AG10803 (cell line): ENCODE measurements at places on chromosomes 5 and 9.
A peak's percentile ranks its signal among the peaks of the same experiment; 100 is the strongest.

DNA sequence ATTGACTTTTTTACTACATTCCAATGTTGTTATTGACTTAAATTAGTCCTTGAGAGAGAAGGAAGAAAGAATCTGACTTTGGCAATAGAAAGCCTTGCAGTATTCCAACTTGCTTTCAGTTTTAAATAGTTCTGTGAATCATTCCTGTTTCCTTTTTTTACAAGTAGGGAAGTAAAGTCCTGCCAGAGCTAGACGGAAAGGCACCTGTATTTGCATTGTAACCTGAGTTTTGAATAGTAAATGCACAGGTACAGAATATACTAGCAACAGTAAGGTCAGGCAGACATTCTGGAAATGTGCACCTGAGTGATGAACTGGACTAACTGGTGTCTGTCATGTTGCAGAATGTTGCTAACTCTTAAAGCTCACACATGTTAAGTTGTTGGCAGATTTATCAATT, 100.9 kb downstream of the PRKACG start:
- DNase-seq: no peak

DNA sequence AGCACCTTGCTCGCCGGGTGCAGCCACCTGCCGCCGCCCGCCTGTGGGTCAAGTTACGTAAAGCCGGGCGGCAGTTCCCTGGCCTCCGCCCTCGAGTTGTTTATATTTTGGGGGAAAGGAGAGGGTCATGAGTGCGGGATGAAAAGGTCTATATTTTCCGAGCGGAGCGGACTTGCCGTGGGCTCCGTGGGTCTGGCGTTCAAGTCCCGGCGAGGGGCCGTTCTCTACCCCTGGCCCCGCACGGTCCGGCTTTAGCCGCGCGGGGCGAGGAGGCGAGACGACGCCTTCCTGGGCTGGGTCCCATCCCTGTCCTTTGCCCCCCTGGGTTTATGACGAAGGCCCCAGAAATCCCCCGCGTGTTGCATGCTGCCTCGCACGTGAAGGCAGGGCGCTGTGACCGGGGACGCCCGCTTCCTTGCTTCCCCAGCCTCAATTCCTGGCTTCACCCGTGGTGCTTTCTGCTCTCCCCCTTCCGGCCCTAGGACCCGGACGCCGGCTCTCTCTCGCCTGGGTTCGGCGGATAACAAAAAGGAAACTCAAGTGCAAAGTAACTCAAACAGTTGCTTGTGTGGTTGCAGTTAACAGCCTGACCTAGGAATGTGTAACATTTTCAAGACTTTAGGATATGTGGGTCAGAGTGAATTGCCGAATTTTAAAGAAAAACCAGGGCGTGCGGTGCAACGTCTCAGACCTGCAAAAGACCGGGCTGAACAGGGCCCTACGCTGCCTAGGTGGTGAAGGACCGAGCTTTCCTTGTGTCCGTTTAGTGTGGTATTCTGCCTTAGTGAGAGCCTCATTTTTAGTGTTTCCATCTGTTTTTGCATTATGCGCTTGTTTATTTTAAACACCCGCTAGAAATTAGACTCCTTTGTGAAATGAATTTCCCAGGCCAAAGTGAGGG, 810 bp downstream of the VPS13A start:
- peak; percentile 24 for DNase-seq

- DNase-seq: no peak
These were observed 8.8 kb downstream of the ATP10B start for GRCh38 chr5:160843240-160843639.

GRCh38 chr5:54756796-54757402, 228.5 kb downstream of the ESM1 start:
- peak; percentile 16 for DNase-seq

DNA sequence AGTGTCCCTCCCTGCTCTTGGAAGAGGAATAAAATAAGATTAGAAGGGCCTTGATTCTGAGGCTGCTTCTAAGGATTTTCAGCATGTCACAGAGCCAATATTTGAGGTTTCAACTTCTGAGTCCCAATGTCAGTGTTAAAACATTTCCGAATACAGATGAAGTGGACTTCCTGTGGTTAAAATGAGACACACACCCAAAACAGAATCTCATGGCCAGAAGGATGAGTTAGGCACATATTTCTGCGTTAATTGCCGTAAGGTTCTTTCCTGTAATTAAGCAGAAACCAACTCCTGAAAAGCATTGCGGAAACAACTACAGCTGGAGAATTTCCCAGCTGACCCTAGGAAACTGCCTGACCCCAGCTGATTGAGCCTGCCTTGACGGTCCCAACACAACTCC, 10.4 kb upstream of the ZNF354B start:
- DNase-seq: no peak

DNA sequence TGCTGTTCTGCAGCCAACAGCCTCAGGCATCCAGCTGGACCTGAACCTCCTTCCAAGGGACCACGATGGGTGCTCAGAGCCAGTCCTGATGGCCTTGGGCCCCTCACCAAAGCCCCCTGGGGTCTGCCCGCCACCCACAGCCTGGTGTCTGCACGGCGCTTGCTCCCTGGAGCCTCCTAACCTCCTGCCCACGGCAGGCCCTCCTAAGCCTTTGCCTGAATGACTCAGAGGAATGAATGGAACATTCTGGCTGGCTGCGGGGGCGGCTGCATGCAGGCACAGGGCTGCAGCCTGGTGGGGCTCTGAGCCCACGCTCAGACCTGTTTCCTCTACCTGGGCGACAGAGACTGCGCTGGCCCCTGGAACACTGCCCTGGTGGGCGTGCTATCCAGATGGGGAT, 6.9 kb downstream of the SOHLH1 start:
- no peak for DNase-seq

- no peak for DNase-seq
These were observed 377.3 kb upstream of the MEF2C start for GRCh38 chr5:89260254-89260653.

DNA sequence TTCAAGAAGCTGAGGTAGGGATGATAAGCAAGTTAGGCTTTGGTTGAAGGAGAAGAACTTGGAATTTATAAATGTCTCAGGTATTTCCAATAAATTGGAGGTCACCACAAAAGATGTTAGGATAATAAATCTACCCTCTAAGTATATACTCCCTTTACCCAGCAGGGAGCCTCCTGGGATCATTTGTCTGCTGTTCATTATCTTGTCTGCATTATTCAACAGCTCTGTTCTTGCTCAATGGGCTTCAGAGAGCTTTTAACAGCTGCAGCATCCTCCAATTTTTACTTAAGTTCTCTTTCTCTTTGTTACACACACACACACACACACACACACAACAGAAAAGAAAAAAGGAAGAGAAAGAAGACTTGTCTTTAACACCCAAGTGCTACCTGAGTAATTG, 51.7 kb upstream of the VPS13A start:
- no peak for DNase-seq

- DNase-seq: no peak
These were observed 13.2 kb downstream of the DNAJC25 start for GRCh38 chr9:111644195-111644772.

DNA sequence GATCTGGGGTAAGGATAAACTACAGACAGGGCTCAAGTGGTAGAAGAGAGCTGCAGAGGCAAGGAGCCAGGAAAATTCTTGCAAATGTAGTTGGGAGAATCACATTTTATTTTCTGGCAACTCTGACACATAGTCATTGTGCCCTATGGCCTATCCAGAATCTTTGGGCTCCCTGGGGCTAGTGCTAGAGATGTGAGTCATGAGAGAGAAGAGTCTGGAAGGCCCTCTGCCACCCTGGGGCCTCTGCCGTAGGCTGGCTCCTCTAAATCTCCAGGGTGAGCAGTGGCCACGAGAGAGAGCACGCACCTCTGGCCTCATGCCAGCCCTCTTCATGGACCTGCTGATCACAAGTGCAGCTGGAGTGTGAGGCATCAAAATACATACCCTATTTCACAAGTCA, 74.3 kb upstream of the SSBP2 start:
- DNase-seq: peak; percentile 71

- DNase-seq: no peak
These were observed 54.7 kb downstream of the SLC38A9 start for GRCh38 chr5:55657443-55657842.

DNA sequence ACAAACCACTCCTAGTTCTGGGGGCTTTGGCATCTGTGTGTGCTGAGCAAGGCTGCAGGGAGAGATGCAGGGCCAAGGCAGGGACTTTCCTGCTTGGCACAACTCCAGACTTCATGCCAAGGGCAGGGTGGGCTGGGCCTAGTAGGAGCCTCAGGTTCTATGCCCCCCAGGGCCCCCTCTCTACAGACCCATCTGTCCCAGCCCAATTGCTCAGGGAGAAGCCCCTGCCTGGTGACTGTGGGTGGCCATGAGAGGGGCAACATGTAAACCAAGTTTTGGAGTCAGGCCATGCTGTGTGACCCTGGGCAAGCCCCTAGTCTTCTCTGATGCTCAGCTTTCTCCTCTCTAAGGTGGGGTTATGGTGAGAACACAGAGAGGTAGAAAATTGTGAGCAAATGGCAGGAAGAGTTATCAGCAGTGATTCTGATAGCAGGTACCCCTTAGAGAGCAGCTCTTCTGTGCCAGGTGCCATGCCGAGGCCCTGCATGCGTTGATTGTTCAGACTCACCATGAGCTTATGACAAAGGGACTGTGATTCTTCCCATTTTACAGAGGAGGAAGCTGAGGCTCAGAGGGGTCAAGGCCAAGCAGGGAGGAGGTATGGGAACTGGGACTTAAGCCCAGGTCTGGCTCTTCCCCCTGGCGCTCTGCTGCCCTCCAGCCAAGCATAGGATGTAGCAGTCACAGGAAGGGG, 5.2 kb downstream of the OLFML2A start:
- DNase-seq: no peak

- peak; percentile 20 for DNase-seq
These were observed 43.3 kb upstream of the ZNF622 start for GRCh38 chr5:16508730-16509531.

DNA sequence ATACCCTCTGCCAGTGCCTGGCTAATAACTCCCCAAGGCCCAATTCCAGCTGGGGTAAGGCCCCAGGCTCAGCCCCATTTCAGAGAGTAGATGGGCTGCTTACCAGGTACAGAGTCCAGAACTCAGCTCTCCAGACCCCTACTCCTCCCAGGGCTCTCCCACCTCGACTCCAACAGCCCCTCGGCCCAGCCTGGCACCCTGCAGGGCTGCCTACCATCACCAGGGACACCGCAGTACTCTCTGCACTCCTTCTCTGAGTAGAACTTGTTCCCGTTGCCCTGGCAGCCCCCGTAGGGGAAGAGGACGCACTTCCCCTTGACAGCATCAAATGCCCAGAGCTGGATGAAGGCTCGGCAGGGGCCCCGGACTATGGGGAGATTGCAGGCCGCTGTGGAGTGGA, 17.4 kb downstream of the AMBP start:
- DNase-seq: no peak

- DNase-seq: peak; percentile 67
These were observed 27.1 kb downstream of the ERAP1 start for GRCh38 chr5:96780626-96781025.

- peak; percentile 67 for DNase-seq
These were observed 96.5 kb upstream of the PITX1 start for GRCh38 chr5:135130261-135131215.

DNA sequence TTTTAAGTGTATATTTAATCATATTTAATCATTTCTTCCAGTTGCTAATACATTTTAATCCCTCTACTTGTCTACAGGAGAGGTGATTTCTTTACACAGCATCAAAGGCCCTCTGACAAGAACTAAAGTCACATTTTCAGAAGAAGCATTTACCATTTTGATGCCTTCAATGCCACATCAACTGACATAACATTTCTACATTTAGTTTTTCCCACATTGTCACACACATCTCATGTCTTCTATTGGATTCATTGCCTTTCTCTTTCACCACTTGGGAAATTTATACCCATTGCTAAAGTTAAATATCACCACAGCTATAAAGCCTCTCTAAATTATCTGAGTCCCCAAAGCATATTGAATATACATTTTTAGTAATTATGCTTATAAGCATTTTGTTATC, 1907.5 kb upstream of the CDH9 start:
- no peak for DNase-seq

DNA sequence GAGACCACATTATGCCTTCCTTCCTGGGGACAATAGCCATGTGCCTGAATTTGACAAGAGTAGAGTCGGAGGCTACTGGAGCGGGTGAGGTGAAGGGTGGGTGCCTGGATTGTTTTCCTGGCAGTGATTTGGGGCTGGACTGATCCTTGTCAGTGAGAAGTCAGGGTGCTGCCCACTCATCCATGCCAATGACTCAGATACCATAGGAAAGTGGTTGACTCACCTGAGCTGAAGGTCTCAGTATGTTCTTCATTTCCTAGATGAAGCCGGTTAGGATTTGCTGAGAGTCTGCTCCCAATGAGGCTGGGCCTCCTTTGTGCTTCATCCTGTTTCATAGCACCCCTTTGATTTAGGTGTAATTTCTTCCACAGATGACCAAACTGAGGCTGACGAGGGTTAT, 366.0 kb downstream of the KDM4C start:
- no peak for DNase-seq

GRCh38 chr5:59829386-59829785, 64.1 kb downstream of the PDE4D start:
- DNase-seq: peak; percentile 85

DNA sequence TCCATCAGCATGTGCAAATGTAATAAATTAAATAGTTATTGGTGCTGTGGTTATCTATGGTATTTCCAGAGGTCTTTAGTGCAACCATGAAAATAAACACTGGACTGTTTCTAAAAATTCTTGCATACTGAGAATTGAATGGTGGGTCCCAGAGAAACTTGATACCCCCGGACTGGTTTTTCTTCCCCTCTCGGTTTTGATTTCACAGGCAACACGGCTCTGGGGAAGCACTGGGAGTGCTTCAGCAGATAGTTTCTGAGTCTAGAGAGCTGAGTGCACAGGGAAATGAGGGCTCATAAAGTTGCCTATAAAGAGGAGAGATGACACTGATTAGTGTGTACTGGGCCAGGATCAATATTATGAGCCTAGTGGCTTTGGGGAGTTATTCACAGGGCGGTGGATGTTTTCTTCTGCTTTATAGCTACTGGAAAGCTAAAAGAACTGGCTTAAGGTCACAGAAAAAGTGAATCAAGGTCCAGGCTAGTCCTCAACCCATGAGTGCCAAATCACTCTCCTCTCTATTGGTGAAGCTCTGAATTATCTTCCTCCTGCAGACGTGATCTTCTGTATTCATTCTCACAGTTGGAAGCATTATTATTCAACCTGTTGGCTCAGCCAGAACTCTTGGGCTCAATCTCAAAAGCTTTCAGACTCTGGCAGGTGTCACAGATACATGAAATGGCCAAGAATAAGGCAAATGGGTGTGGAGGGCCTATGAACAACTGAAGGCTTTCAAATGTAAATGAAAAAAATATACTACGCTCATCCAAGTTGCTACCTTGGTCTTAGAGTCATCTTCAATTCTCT, 170.2 kb upstream of the HMHB1 start:
- DNase-seq: peak; percentile 27

GRCh38 chr9:90969021-90969675, 167.5 kb downstream of the SYK start:
- no peak for DNase-seq

- DNase-seq: no peak
These were observed 124.8 kb downstream of the MEF2C start for GRCh38 chr5:88758184-88758583.

DNA sequence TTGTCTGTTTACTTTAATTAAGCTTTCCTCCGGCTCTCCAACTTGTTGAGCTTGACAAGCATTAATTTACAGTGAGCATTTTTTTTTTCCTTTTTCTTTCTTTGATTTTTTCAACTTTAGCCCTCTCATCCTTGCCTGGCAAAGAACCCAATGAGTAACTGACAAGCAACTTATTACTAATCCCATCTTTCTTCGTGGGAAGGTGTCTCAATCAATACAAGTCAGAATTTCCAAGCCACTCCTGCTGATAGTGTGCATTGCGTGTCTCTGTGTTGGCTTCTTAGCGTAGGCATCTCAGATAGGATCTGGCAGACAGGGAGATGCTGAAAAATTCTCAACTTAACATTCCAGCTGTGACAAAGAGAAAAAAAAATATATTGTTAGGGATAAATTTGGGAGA, 527.7 kb upstream of the WWC1 start:
- DNase-seq: peak; percentile 95

- DNase-seq: peak; percentile 30
These were observed 60.7 kb downstream of the PARP8 start for GRCh38 chr5:50727149-50727496.
